ENCODE measurements at places on chromosomes 2 and 18.

DNA sequence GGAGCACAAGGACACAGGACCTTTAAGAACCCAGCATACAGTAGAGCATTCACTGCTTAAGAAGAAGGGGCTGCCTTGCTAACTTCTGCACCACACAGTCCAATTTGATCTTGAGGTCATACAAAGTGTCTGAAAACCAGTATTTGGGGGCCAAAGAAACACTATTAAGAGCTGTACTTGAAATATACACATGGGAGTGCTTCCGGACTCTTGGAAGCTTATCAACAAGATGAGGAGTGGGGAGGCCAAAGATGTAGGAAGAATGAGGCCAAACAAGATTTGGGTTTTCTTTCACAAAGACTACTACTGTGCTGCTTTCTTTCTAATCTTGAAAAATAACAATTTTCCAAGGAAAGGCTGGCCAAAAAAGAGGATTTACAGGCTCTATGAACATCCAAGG, 24.8 kb upstream of the MALL start:
- DNase-seq = no peak

DNA sequence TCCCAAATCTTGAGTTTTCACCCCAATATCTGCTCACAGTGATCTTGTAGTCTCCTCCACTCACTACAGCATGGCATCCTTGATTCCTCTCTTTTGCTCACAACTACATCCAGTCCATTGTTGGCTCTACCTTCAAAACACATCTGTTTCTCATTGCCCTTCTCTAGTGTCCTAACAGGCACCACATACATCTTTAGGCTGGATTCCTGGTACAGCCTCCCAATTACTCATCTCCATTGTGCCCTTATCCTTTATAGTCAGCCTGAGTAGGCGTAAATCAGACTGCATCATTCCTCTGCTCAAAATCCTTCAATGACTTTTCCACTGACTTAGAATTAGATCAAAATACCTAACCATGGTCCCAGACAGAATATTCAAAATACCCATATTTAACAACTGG, 10.7 kb upstream of the TAF1B start:
- DNase-seq = no peak

- DNase-seq = no peak
These were observed 99.8 kb upstream of the FZD7 start for GRCh38 chr2:201933792-201934237.

DNA sequence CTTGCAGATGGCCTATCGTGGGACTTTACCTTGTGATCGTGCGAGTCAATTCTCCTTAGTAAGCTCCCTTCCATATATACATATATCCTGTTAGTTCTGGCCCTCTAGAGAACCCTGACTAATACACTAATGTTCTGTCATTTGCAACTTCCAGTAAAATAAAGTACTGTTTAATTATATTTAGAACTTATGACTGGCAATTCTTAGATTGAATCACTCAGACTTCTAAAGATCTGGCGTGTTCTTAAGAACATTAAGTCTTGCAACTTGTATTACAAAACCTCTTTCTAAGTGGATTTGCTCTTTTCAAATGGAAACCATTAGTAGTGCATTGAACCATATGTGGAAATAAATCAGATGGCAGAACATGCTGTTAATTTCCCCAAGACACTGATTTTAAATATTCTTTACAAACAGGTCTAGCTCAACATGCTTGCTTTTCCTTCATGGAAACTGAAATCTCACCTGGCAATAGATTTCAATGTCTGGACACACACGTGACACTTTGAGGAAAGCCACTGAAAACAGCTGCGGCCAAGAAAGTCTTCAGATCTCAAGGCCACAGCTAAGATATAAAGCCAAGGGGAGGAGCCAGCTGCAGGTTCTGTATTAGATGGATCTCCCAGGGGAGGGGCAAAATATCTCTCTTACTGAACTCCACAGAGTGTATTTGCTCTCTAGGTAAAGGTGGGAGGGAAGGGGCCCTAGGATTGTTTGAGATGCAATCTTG, 50.6 kb downstream of the PMAIP1 start:
- DNase-seq = no peak

- DNase-seq = no peak
These were observed 41.5 kb downstream of the HDAC4 start for GRCh38 chr2:239359196-239359912.

GRCh38 chr18:11906176-11906575, 1.9 kb downstream of the MPPE1 start:
- DNase-seq = no peak

GRCh38 chr2:163570391-163570790, 165.4 kb downstream of the FIGN start:
- no peak for DNase-seq

- no peak for DNase-seq
These were observed 62.3 kb upstream of the FSIP2 start for GRCh38 chr2:185676316-185676715.

DNA sequence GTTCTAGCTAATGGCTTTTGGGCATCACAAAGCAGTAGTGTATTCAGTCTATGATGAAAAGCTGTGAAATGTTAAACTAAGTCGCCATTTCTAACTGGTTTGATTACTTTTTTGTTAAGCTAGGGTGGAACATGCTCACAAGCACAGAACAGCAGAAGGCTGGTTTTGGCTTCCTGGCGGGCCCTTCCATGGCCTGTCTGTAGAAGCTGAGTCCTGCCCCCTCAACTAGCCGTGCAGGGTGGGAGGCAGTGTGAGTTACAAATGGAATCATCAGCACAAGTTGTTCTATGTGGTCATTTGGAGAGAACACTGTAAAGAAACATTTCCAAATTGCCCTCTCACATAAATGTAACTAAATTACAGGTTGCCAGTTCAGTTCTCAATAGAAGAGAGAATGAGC, 290.8 kb downstream of the ALPK2 start:
- no peak for DNase-seq

- DNase-seq = no peak
These were observed 16.7 kb downstream of the BCL11A start for GRCh38 chr2:60536746-60537145.

DNA sequence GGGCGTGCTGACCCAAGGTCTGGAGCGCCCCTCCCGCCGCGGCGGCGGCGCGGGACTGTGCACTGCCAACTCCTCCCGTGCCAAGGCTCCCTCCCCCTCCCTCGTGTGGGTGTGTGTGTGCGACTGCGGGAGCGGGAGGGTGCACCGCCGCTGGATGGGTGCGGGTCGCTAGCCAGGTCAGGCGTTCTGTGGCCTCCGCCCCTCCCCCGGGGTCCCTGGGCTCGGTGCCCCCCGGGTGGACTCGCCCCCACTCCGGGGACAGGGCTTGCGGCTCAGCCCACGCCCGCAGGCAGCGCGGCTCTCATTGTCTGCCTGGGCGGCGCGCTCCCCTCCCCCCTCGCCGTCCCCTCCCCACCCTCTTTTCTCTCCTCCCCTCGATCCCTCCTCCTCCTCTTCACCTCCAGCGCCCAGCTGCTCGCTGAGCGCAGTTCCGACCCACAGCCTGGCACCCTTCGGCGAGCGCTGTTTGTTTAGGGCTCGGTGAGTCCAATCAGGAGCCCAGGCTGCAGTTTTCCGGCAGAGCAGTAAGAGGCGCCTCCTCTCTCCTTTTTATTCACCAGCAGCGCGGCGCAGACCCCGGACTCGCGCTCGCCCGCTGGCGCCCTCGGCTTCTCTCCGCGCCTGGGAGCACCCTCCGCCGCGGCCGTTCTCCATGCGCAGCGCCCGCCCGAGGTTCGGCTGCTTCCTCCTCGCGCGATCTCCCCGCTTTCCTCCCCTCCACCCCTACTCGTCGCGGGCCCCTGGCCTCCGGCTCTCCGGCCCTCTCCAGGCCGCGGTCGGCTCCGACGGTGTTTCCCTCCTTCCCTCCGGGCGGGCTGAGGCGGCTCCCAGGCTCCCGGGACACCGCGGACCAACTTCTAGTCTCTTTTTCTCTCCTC, at the start of gene GATA6:
Gene GATA6, plus strand, starts transcription at position 579 of the 878 bp plus-strand sequence. CDS start 1,556 bp downstream, outside the sequence.
- no peak for DNase-seq

GRCh38 chr2:227783404-227784138, 30.1 kb upstream of the CCL20 start:
- no peak for DNase-seq

- no peak for DNase-seq
These were observed 479.7 kb upstream of the ID2 start for GRCh38 chr2:8202132-8202531.

DNA sequence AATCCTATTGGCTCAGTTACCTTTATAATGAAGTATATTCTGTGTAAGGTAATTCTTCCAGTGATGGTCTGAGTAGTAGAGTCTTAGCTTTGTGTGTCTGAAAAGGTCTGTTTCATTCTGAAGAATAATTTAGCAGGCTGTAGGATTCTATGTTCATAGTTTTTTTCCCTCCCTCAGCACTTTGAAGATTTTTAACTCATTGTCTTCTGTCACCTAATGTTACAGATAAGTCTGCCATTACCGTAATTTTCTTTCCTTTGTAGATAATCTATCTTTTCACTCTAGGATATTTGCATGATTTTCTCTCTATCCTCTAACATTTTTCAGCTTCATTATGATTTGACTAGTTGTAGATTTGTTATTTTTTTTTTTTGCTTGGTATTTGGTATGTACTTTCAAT, 22.7 kb downstream of the INSIG2 start:
- no peak for DNase-seq

DNA sequence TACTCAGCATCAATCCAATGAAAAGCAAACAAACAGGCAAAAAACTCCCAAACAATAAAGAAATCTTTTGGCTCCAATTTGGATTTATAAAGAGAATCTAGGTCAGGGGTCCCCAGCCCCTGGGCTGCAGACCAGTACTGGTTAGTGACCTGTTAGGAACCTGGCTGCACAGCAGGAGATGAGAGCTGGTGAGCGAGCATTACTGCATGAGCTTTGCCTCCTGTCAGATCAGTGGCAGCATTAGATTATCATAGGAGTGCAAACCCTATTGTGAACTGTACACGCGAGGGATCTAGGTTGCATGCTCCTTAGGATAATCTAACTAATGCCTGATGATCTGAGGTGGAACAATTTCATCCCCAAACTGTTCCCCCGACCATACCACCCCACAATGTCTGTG, 102.2 kb downstream of the KIAA1328 start:
- DNase-seq = no peak

- no peak for DNase-seq
These were observed 10.9 kb downstream of the MTX2 start for GRCh38 chr2:176280156-176280555.

GRCh38 chr2:23544589-23545295, 159.8 kb downstream of the KLHL29 start:
- no peak for DNase-seq

- DNase-seq = no peak
These were observed 75.5 kb upstream of the TAF1B start for GRCh38 chr2:9767656-9768281.

DNA sequence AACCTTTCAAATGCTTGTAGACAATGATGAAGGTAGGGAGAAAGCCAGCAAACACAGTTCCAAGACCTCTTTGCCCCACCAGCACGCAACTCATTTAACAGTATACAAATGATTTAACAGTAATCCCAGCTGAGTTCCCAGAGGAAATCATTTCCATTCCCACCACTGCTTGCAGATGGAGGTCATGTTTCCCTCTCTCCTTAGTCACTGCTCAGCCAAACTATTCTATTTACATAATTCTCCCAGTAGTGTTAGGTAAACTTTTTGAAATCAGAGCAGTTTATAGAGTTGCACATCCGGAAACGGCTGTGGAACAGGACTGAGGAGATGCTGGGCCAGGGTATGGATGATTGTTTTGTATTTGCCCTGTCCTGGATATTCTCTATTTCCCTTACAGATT, 328.5 kb downstream of the FIGN start:
- DNase-seq = no peak

GRCh38 chr2:20419007-20419576, 27.8 kb upstream of the RHOB start:
- DNase-seq = no peak

GRCh38 chr2:172461591-172462372, 34.4 kb downstream of the ITGA6 start:
- peak; percentile 59 for DNase-seq

GRCh38 chr2:122663620-122664019, 908.2 kb downstream of the TSN start:
- DNase-seq = no peak

GRCh38 chr2:101831351-101831865, 133.9 kb downstream of the MAP4K4 start:
- DNase-seq = peak; percentile 16

DNA sequence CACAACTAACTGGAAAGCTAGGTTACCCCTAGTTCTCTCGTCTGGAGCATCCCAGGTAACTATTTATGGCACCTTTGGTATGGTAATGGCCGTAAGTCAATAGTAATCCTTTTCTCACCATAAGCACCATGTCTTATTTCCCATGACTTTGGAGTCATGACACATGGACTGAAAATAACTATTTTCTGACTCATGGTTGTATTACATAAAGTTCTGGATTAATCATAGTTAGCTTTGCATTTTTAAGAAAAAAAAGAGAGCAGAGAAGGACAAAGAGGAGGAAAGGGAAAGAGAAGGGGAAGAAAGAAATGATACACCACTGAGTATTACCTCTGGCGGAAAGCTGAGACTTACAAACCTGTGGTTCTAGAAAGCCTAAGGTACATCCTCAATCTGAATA, 99.3 kb downstream of the BIN1 start:
- no peak for DNase-seq

- DNase-seq = no peak
These were observed 39.2 kb downstream of the GALNT1 start for GRCh38 chr18:35620765-35621164.

GRCh38 chr2:88832311-88832991, 141.0 kb downstream of the RPIA start:
- DNase-seq = no peak

- no peak for DNase-seq
These were observed 33.1 kb downstream of the NGEF start for GRCh38 chr2:232979871-232980461.

- no peak for DNase-seq
These were observed 15.4 kb upstream of the SLC25A52 start for GRCh38 chr18:31776093-31776492.

DNA sequence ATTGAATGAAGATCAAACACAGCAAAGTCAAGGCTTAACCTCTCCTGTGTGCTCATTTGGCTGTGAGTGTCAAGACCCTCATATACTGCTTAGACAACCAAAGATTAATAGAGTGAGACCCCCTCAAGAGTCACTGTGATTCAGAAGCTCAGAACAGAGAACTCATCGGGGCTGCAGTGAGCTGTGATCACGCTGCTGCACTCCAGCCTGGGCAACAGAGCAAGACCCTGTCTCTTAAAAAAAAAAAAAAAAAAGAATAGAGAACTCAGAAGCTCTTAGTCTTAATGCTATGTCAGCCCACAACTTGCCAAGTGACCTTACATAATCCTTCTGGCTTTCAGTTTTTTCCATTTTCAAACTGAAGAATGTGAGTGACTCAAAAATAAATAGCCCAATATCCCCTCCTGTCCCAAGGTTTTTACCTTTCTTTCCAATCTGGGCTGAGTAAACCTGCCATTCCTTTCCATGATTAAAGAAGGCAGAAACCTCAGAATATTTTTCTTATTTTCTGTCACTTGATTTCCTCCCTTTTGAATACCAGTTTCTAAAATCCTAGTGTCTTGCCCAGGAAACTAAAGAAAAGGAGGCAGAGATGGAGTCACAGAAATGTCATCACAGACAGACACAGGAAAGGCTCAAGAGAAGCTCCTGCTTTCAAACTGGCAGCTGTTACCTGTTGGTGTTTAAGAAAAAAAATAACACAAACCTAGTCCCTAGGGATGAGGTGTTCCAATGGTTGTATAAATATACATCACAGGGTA, 102.4 kb downstream of the CACNB4 start:
- no peak for DNase-seq
